ENCODE measurements at places on chromosomes 3 and 15.

GRCh38 chr3:194450341-194450740 lies 36.5 kb downstream of the ATP13A3 start:
- DNase-seq = no peak

DNA sequence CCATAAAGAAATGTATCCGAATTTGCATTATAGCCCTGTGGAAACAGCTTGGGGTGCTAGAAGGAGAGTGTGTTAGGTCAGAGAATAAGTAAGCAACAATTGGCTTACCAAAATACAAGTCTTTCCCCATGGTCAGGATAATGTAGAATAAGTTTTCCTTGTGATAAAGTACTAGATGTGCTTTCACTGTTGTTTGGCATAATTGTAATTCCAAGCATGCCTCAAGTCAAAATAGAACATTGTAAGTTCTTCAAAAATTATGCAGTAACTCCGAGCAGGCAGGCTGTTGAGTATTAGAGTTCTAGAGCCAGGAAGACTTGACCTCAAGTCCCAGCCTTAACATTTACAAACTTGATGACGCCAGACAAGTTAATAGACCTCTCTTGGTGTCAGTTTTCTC lies 242.0 kb downstream of the TUSC7 start:
- no peak for DNase-seq

GRCh38 chr15:35751413-35752133 lies 205.6 kb upstream of the DPH6 start:
- no peak for DNase-seq

DNA sequence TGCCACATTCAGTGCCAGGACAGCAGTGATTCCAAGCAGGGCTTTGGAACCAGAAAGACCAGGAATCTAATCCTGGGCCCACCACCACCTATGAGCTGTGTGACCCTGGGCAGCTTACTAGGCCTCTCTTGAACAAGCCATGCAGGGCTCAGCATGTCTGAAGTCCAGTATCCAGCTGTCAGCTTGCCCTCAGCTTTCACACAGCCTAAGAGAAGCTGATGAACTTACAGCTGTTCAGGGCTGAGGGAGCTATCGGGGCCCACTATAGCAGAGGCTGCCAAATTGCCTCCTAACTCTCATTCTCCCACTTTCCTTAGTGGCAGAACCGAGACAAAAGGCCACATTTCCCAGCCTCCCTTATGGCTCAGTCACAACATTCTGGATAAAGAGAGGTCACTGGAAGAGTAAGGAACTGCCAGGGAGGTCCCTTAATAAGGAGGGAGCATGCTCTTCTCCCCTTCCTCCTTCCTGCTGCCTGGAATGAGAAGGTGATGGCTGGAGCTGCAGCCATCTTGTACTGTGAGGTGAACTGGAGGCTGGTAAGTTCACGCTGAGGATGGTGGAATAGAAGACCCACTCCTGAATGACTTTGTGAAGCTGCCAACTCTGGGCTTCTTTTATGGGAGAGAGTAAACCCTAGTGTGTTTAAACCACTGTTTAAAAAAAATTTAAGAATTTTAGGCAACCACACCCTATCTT lies 34.5 kb downstream of the FEM1B start:
- no peak for DNase-seq

- peak; percentile 19 for DNase-seq
These were observed 65.2 kb upstream of the UBE2E1 start for GRCh38 chr3:23740517-23740965.

GRCh38 chr15:75782926-75783325 lies 60.3 kb upstream of the UBE2Q2 start:
- no peak for DNase-seq

DNA sequence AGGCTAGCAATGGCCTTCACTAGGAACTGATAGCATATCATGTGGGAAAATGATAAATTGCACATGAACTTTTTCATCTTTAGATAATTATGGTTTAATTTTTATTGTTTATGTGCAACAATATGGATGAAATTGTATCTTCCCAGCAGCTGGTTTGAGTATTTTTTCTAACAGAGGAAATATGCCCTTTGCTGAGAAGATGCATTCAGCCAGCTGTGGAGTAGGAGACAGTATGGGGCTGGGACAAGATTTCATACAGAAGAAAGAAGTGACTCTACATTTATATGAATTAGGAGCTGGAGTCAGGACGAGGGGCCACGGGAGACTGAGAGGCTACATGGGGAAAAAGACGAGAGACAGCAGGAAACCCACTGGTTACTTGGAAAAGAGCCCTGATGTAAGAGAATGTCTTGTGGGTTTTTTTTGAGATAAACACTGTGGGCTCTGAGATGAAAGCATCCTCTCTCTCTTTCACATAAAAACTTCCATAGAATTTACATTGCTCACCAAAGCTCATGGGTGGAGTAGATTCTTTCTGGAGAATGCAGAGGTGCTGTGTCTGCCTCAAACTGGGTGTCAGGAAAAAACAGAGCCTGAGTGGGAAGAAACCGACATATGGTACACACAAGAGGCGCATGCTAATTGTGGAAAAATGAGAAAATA lies 115.2 kb upstream of the PDZRN3 start:
- no peak for DNase-seq

DNA sequence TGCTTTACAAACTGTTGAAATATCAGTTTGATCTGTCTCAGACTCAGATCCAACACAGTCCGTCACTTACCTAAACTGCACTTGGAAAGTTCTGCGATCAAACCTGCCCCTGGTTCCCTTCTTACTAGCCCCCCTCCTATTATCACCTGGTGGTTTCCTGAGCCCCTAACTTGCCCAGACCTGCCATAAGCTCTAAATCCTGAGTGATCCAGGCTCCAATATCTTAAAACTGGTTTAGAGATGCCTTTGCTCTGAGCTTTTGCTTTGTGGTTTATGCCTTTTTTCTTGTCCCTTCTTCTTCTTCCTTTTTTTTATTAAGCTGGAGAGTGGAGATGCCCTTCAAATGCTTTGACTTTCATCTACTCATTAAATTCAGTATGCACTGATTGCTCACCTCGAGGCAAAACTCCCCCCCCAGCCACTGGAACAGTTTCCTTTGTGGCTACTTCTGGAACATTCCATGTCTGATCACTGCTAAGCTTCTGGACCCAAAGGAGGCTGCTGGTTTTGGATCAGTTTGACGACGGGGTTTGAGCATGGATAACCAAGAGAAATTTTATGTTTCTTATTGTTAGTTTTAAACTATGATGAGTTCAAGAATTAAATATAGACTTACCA lies 3.5 kb upstream of the ITGB5 start:
- DNase-seq = no peak

DNA sequence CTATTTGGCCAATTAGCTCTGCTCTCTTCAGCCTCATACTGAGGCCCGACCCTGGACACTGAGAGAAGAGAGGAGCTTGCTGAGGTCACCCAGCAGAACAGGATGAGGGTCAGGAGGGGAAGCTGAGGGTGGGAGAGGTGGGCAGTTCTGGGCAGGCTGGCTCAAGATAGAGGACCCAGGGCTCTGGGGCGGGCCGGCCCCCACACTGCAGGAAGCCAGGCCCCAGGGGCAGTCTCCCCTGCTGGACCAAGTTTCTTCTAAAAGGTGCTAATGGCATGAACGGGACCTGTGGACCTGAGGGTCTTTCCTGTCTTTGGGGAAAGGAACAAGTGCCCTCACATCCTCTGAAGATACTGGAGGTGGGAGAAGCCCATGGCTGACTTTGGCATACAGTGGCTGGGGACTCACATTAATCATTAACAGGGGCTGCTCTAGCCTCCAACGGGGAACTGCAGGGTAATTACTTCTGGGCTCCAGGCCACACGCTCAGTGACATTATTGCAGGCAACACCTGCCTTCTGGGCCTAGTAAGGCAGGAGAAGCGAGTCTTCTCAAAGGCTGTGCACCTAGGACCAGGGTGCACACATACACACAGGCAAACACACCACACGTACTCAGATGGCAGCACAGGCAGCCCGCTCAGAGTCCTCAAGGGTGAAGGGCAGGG lies 10.6 kb downstream of the HCN4 start:
- DNase-seq = no peak

GRCh38 chr15:101357333-101357732 lies 62.3 kb upstream of the SNRPA1 start:
- no peak for DNase-seq

- DNase-seq = no peak
These were observed 258.6 kb downstream of the RORA start for GRCh38 chr15:60970246-60971170.

GRCh38 chr15:43423793-43424192 lies 52.9 kb downstream of the TUBGCP4 start:
- no peak for DNase-seq

GRCh38 chr3:66396161-66396760 lies 104.6 kb downstream of the LRIG1 start:
- no peak for DNase-seq

DNA sequence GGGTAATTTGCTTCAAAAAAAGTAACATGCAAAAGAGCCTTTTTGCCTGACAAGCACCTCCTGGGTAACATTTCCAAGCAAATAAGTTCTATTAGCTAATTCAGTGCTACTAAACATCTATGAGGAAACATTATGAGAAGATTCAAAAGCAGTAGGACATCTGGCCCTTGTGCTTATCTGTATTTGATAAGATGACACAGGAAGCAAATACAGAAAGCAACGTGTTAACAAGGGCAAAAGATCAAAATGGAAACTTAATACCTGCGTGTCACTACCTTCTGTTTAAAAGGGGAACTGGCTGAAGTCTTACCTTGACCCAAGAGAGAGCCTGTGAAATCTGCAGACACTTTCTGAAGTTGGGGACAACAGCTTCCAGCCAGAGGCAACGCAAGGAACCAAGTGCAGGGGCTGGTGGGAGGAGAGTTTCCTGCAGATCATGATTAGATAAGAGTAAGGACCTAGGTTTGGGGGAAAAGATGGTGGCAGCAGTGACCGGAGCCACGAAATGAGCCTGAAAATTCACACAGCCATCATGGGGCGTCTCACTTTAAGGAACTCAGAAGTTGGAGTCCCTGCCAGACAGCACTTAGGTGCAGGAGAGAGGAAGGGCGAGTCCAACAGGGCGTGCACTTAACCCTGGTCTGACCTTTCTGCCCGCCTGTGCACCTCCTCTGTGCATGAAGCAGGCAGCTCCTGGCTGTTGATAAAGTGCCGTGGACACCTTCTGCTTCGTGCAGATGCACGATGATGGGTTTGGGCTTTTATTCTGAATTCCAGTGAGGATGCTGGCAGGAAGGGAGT lies 153.6 kb upstream of the BHLHE40 start:
- no peak for DNase-seq

DNA sequence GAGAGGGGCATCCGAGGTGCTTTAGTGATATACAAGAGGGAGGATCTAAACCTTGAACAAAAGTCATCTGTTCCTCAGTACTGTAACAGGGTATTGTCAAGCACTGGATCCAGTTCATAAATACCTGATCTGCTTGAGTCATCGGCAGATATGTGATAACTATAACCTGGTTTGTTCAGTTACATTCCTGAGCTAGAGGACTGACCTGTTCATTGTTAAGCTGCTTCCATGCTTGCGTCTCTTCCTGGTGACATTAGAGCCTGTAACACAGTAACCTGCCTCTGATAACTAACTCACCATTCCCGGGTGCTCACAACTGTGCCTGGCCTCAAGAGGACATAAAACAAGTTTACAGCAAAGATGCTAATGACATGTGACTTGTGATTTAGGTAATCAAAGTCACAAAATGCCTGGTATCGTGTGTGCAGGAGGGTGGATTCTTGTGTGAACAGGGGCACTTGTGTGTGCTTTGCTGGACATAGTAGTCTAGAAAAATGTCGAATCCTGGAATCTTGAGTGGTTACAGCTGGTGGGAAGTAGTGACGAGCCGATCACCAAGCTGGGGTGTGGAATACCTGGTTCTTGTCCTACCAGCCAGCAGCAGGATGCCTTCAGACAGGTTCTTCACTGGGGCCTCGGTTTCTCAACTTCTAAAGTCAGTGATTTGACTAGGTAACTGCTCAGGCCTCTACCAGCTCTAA lies 30.9 kb upstream of the POLR2M start:
- no peak for DNase-seq

DNA sequence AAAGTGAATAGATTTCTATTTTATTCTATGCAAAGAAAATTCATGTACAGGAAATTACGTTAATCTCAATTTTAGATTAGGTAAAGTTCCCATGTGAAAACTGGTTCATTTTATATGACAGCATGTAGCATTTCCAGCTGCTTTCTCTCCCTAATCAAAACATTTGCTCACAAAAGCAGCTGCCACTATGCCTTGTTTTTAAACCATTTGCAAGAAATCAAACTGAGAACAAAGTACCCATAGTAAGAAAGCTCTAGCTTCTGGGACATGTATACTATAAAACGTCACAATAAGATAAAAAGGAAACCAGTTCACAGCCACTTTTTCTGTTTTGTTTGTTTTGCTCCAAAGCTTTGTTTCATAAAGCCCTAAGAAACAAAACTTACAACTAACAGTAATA lies 5.0 kb upstream of the CRYBG3 start:
- DNase-seq = no peak

GRCh38 chr3:193134856-193135255 lies 106.2 kb upstream of the PLAAT1 start:
- DNase-seq = no peak

- DNase-seq = no peak
These were observed 20.9 kb downstream of the ST3GAL6 start for GRCh38 chr3:98784042-98784441.

- no peak for DNase-seq
These were observed 11.6 kb upstream of the TMED3 start for GRCh38 chr15:79299126-79299840.

DNA sequence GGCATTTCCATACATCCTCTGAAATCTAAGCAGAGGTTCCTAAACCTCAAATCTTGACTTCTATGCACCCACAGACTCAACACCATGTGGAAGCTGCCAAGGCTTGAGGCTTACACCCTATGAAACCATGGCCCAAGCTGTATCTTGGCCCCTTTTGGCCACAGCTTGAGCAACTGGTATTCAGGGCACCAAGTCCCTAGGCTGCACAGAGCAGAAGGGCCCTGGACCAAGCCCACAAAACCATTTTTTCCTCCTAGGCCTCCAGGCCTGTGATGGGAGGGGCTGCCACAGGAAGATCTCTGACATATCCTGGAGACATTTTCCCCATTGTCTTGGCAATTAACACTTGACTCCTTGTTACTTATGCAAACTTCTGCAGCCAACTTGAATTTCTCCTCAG lies 54.4 kb upstream of the IL12A start:
- no peak for DNase-seq

- no peak for DNase-seq
These were observed 154.1 kb downstream of the ZNF609 start for GRCh38 chr15:64614519-64614918.

DNA sequence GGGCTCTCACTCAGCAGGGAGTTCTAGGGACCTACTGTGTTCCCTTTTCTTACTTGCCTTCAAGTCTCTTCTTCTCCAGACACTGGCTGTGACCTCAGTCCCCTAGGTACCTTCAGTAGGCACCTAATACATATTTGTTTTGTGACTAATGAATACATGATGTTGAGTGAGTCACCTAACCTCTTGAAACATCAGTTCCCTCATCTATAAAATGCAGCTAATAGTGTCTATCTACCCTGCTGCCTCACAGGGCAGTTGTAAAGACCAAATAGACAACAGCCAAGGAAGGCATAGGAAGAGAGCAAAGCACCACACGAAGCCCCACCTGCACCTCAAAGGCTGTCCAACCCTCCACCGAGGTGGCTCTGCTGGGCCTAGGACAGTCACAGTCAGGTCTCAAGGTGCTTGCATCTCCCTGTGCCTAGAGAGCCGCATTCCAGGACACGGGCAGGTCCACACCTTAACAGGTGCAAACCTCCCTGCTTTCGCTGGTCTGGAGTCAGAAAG lies 29.1 kb downstream of the DAPK2 start:
- no peak for DNase-seq
